Activated naive CD4-positive, alpha-beta T cell treated with anti-CD3 and anti-CD28 coated beads for 36 hours (primary cell): ENCODE measurements at places on chromosomes 6 and 20.

DNA sequence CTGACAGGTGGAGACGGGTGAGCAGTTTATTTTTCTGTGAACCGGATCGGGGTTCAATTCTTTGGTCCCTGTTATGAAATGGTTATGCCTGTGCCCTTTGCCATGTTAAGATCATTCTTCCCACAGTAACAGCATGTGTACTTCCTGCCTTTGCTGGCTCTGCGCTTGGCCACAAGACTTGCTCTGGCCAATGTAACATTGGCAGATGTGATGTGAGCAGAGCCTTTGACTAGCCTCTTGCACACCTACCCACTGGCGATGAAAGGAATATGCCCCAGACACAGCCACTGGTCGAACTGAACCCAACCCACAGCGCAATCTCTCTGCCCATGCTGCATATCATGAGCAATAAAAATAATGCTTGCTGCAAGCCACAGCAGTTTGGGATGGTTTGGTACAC is 31.9 kb downstream of the JAG1 start:
- no peak for DNase-seq

DNA sequence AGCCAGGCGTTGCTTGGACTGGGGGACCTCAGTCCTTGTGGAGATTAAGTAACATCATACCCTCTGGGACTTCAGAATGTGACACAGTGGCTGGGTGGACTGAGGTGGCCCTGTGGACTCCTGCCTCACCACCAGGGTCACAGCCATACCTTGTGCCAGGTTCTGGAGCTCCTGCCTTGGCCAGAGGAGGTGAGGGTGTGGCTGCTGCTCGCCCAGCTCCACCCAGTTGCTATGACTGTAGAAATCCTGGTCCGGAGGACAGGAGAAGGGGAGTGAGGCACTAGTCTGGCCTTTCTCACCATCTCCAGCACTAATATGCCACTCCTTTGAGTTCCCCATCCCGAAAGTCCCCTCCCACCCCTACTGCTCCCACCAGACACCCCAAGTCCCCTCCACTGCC is 1.9 kb downstream of the VWA7 start:
- DNase-seq, result no peak

- DNase-seq, result no peak
These were observed 33.7 kb downstream of the GCNT2 start for GRCh38 chr6:10554826-10555225.

DNA sequence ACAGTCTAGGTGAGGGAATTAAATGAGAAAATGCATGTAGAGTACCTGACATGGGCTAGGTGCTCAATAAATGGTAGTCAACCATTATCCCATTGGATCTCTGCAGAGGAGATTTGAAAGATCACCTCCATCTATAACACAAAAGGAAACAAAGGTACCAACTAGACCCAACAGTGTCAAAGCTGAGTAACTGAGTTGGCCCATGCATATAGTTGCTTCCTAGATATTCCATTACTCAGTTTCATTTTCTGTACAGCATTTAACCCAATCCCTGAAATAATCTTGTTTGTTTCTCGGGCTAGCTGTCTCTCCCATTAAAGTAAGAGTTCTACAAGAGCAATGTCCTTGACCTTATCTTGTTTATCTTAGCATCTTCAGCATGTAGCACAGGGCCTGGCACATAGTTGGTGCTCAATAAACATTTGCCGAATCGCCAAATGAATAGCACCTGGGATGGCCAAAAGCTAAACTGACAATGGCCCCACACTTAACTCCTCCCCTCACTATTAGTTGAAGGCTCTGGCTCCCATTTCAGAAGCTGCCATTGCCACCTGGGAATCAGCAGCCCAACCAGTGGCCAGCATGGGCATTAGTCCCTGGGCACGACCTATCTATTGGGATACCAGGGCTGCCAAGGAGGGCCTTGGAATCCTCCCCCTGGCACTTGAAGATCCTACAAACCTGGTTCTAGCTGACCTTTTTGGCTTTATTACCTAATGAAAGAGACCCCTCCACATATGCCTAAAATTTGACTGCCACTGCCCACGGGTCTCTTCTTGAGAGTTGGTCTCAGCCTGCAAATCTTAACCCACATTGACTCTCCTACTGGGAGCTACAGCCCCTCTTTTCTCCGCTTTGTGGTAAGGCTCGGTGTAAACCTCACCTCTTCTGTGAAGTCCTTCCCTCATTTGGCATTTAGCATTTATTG is 22.6 kb downstream of the BCL2L1 start:
- DNase-seq, result no peak

- no peak for DNase-seq
These were observed 4.5 kb downstream of the ATXN1 start for GRCh38 chr6:16756660-16757255.

DNA sequence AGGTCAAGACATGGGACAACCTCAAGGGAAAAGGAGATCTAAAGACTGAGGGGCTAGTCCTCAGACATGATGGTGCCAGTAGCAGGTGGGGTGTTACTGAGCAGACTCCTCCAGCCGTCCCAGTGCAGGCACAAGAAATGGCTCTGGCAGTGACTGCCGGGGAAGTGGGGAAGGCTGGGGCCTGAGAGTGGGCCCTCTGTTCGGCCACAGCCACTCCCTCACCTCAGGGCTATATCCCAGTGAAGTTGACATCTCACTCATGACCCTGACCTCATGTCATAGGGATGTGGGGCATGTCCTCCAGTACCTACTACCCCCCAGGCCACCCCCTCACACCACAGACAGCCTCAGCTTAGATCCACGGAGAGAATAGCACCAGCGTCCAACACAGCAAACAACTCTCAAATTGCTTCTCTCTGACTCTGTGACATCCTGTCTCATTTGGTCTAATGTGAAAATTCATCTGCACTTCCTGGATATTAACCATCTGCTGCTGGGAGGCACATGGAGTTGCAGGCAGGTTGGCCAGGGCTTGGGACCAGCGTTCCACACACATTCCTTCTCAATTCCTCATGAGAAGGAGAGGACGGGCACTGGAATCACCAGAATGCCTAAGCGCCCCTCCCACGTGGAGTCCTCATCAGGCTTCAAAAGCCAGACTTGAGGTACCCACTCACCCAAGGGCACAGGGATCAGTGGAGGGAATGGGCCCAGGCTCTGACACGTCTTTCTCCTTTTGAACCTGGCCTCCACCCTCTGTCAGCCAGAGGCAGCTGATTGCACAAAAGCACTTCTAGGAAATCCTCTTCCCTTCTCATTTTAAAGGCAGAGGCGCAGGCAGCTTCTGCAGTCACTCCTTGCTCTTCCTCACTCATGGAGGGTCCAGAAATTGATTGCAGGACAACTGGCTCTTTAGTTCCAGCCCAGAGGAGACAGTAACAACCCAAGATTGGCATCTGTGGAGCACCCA is 163.6 kb upstream of the CST7 start:
- DNase-seq, result no peak

DNA sequence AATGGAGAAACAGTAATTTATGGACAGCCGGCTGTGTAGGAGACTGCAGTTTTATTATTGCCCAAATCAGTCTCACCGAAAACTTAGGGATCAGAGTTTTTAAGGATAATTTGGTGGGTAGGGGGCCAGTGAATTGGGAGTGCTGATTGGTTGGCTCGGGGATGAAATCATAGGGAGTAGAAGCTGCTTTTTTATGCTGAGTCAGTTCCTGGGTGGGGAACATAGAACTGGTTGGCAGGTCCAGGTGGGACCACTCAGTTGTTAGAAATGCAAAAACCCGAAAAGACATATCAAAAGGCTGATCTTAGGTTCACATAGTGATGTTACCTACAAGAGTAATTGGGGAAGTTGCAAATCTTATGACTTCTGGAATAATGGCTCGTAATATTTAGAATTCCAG is 59.3 kb downstream of the DOP1A start:
- no peak for DNase-seq

GRCh38 chr6:12051861-12052368 is 39.8 kb downstream of the HIVEP1 start:
- peak; percentile 83 for DNase-seq

DNA sequence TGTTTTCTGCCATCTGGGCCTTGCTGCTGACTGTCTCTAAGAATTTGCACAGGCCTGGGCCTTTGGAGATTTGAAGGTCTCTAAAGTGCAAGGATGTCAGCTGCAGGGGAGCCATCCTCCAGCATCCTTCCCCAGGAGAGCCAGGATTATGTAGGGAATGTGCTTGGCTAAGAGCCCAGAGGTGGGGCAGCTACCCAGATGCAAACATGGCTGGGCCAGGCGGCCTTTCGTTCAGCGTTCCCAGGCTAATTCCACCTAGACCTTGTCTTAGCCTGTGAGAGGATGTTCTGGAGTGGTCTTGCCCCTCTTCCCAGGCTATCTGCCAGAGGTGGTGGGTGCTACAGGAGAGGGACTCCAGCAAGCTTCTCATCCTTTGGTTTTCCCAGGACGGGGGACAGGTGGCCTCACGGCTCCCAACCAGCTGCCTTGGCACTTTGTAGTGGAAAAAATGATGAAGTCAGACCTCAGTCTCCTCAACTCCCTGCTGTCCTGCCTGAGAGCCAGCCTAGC is 7.7 kb upstream of the PTGIS start:
- DNase-seq, result no peak

- no peak for DNase-seq
These were observed 66.2 kb upstream of the RREB1 start for GRCh38 chr6:7041511-7042026.

DNA sequence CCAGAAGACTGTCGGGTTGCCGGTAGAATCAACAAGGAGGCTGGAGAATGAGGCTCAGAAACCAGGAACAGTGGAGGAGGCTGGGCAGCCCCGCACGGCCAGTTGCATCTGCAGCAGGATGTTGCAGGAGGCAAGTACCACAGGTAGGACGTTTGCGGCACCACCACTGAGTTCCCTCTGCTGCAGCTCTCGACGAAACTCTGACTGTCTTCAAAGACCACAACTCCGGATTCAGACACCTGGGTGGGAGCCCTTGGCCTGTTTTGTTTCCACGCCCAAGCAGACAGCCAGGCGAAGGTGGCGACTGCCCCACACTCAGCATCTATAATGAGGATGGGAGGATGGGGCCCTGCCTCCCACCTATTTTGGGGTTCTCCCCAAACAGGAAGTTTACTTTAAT is 218.2 kb downstream of the ZDHHC14 start:
- DNase-seq, result no peak

GRCh38 chr6:105442369-105442768 is 39.5 kb upstream of the PREP start:
- no peak for DNase-seq

- DNase-seq, result no peak
These were observed 56.3 kb upstream of the EMILIN3 start for GRCh38 chr20:41422953-41423352.

- peak; percentile 16 for DNase-seq
These were observed 14.4 kb upstream of the ADAM33 start for GRCh38 chr20:3696200-3696599.

DNA sequence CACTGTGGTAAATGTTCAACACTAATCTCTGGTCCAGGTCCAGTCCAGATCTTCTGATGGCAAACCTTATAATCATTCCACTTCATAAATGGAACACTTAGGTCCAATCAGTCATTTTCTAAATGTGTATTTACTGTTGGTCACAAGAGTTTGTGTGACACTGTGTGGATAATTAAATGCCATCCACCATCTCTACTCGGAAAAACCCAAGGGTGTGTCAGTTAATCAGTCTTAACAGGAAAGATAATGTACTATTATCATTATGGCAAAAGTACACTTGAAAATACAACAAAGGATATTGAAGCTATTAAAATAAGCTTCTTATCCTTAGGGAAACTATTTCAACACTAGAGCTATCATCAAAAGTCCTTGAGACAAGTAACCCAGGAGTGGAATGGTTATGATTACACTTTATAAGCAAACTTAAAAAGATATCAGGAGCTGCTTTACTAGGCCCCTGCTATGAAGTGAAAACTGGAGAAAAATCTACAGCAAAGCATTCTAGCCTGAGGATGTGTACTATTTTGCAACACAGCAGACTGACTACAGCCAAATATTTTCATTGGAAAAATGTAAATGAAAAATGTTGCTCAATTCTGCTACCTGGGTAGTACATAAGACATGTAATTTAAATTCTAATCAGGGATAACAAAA is 227.9 kb downstream of the LAMA2 start:
- no peak for DNase-seq

GRCh38 chr6:4790158-4790899 is 14.1 kb downstream of the CDYL start:
- no peak for DNase-seq

GRCh38 chr20:42281801-42282200 is 663.6 kb upstream of the CHD6 start:
- no peak for DNase-seq

DNA sequence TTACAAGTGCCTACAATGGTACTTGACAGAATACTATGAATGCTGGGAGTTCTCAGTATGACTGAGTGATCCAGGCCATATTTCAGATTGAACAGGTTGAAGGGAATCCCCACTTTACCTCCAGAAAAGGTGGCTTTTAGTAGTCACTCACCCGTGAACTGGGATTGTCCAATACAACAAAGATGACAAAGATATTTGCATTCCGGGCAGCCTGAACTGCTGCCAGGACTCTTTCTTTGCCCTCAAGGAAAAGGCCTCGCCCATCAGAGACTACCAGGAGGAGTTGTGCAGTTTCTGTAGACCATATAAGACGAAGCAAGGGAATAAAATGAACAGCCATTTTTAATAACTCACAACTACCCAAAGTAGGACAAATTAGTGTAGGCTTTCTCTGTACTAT is 6.3 kb upstream of the LYRM2 start:
- no peak for DNase-seq

DNA sequence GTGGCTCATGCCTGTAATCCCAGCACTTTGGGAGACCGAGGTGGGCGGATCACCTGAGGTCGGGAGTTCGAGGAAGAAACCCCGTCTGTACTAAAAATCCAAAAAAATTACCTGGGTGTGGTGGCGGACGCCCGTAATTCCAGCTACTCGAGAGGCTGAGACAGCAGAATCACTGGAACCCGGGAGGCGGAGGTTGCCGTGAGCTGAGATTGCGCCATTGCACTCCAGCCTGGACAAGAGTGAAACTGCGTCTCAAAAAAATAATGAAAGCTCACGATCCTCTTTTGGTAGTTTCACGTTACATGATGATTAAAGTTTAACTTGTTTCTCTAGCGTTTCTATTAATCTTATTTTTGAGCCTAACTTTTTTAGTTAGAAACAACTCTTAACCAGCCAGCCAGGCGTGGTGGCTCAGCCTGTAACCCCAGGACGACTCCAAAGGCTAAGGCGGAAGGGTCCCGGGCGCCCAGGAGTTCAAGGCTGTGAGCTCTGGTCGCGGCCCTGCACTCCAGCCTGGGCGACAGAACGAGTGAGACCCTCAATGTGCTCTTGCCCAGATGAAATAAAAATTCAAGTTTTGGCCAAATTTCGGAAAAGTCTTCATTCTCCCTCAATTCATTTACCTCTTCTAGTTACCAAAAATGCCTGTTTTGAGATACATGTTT is 1.2 kb upstream of the WRNIP1 start:
- DNase-seq, result no peak

GRCh38 chr6:148389086-148389485 is 46.4 kb downstream of the SASH1 start:
- no peak for DNase-seq

GRCh38 chr6:79384845-79385244 is 150.4 kb upstream of the HMGN3 start:
- DNase-seq, result no peak

- no peak for DNase-seq
These were observed 190.3 kb downstream of the TENT5A start for GRCh38 chr6:81562169-81562568.
